Activated T-helper 1 cell treated with anti-CD3 and anti-CD28 coated beads, Interleukin-2, amount 50 U/mL, for 16 hours (primary cell): ENCODE measurements at places on chromosomes 6 and 20.
A peak's percentile ranks its signal among the peaks of the same experiment; 100 is the strongest.

DNA sequence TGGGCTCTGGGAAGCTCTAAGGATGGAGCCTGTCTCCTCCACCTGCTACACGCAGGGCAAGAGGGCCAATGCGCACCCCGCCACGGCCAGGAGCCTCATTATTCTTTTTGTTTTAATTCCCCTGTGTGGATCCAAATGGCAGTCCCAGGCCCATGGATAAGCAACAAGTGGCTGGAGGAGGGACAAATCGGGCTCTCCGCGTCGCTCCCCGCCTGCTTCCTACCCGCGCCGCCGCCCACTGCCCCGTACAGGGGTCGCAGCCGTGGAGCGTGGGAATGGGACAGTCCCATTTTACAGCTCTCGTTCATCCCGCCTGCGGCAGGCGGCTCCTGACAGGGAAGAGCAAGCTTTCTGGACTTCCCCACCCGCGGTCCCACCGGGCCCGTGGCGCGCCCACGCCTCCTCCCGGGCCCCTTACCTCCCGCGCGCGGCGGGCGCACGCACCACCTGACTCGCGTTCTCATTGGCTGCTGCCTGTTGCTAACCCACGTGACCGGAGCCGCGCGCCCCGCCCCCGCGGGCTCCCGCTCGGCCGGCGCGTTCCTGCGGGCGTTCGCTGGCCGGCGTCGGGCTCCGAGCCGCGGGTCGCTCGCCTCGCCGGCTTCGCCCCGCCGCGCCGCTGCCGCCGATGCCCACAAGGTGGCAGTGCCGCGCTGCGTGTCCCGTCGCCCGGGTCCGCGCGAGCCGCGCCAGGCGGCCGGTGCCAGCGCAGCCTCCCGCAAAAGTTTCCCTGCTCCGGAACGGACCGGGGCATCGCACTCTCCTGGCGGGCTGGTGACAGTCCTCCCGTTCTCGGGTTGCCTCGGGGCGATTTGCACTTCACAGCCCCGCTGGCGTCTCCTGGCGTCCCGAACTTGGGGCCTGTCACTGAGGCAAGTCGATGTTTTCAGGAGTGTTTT lies 93.3 kb downstream of the CD83 start:
- DNase-seq: peak; percentile 75

DNA sequence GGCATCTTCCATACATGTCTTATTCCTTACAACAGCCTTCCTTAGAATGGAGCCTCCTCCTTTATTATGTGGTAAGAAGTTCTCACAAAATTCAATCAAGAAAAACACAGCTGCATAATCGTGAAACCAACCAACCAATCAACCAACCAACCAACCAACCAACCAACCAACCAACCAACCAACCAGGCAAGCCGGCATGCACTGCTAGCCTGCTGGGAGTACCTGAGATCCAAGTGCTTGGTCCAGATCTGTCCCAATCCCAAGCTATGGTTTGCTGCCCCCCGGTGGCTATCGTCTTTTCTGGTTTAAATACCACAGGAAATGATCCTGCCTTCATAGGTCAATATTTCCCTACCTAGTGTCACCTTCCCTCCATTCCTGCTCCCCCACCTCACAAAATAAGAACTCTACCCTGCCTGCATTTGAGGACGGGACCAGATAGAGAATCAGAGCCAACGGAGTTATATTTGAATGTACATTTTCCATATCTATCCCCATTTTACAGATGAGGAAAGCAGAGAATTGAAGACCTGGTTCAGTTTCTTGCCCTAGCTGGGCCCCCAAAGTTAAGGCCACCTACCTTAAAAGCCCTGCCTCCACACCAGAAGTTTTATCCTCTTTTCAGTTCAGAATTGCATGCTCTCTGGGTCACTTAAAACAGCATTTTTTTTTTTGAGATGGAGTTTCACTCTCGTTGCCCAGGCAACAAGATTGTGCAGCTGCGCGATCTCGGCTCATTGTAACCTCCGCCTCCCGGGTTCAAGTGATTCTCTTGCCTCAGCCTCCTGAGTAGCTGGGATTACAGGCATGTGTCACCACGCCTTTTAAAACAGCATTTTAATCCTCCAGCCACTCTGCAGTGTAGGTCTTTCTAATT lies 27.1 kb downstream of the RAB44 start:
- no peak for DNase-seq

- DNase-seq: peak; percentile 49
These were observed 19.0 kb downstream of the PXDC1 start for GRCh38 chr6:3732345-3733141.

- no peak for DNase-seq
These were observed 122.3 kb upstream of the AFDN start for GRCh38 chr6:167704396-167704901.

GRCh38 chr6:723540-723939 lies 30.6 kb upstream of the EXOC2 start:
- DNase-seq: no peak

GRCh38 chr6:16722630-16723029 lies 38.6 kb downstream of the ATXN1 start:
- DNase-seq: no peak

DNA sequence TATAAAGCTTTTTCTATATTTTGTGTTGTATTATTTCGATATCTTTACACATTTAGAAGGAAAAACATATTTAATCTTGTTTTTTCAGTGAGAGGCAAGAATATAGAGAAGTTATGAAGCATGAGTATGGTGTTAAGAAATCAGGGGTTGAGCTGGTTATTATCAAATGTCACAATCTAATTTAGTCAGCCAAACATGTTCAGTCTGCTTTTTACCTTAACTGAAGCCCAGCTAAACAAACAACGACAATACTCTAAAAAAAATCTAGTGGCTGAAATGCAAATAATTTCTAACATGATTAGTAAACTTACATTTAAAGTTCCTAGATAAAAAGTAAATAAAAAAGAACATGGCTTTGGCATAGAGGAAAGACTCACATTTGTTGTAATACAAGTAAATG lies 433.8 kb upstream of the NRSN1 start:
- no peak for DNase-seq

- no peak for DNase-seq
These were observed 198.9 kb downstream of the TSHZ2 start for GRCh38 chr20:53171065-53171464.

- DNase-seq: no peak
These were observed 64.8 kb downstream of the AIG1 start for GRCh38 chr6:143125455-143125854.

- no peak for DNase-seq
These were observed 86.9 kb downstream of the CD109 start for GRCh38 chr6:73782911-73783310.

DNA sequence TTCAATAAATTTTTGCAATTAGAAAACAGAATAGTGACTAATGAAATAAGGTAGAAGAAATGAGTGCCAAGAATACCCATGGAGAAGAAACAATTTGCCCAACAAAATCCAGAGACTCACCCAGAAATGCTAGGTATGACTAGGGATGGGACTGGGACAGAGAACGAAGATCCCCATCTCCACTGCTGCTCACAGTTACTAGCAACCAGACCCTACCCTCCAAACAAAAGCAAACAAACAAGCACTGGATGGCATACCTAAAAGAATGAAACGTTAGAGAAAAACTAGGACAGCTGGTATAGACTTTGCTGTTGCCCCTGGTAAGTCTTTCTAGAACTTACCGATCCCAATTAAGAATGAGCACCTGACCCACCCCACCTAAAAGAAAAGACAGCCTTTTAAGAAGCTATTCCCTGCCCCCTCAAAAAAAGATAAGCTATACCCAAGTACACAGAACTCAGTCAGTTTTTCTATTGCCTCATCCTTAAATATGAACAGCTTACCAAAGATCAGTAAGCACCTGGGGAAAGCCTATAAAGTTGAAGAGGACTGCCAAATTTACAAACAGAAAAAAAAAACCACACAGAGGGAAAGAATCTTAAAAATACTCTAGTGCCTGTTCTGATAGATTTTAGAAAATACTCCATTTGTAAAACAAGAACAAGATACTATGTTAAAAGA lies 31.7 kb downstream of the REPS1 start:
- DNase-seq: no peak

DNA sequence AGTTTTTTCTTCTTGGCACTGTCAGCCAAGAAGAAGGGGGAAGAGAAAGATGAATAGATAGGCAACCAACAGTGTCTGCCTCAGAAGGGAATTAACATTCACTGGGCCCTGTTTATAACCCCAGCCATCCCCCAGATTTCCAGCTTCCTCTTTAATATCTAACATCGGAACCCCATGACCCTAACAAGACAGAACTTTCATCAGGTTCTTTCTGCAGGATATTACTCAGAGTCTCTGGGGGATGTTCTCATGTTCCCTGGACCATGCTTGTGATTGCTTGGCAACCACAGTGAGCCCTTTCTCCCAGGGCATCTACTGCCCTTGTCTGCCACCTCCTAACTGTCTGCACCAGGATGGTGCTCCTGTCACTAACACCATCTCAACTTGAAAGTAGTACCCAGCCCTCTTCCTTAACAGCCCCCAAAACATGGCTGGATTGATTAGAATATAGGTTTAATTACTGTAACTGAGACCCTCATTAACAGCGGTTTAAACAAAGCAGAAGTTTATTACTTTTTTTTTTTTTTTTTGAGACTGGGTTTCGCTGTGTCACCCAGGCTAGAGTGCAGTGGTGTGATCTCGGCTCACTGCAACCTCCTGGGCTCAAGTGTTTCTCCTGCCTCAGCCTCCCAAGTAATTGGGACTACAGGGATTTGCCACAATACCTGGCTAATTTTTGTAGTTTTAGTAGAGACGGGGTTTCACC lies 12.0 kb upstream of the PTPN1 start:
- no peak for DNase-seq

DNA sequence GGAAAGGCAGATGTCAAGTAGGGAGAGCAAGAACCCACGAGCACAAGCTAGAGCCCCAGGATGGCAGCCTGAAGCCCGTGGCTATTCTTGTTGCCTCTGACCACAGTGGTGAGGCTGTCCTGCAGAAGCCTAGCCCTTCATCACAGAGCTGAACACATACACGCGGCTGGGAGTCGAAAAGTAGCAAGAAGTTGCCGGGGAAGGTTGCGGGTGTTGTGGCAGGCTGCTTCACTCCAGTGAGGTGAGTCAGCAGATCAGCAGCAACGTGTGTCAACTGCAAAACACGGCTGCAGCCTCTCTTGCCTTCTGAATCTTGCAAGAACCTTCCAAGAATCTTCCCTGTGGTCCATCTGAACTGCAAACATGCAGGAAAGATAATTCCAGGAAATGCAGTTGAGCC lies 10.6 kb upstream of the STX16 start:
- no peak for DNase-seq

DNA sequence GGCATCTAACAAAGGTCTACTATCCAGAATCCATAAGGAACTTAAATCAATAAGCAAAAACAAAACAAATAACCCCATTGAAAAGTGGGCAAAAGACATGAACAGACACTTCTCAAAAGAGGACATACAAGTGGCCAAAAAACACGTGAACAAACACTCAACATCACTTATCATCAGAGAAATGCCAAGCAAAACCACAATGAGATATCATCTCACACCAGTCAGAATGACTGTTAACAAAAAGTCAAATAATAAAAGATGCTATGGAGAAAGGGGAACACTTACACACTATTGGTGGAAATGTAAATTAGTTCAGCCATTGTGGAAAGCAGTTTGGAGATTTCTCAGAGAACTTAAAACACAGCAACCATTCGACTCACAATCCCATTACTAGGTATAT lies 19.4 kb upstream of the VNN1 start:
- no peak for DNase-seq
